ENCODE measurements at places on chromosomes 6 and 20.

- DNase-seq, result no peak
Observed at GRCh38 chr6:158219228-158219627, 51.1 kb downstream of the GTF2H5 start.

DNA sequence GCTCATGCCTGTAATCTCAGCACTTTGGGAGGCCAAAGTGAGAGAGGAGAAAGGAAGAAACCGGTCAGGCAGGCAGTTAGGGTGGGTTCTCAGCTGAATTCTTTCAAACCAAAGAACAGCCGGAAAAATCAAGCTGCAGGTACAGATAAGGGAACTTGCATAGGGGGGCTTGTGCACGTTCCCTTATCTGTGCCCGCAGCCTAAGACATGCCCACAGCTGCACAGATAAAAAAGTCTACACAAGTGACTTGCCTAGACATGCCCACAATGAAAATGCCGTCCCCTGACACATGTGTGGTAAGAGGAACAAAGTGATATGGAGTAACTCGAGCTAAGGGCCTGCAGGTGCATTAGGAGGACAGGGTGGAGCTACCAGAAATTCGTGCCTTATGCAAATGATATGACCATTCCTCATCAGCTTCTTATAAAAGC lies 175.8 kb upstream of the SALL4 start:
- DNase-seq, result no peak

DNA sequence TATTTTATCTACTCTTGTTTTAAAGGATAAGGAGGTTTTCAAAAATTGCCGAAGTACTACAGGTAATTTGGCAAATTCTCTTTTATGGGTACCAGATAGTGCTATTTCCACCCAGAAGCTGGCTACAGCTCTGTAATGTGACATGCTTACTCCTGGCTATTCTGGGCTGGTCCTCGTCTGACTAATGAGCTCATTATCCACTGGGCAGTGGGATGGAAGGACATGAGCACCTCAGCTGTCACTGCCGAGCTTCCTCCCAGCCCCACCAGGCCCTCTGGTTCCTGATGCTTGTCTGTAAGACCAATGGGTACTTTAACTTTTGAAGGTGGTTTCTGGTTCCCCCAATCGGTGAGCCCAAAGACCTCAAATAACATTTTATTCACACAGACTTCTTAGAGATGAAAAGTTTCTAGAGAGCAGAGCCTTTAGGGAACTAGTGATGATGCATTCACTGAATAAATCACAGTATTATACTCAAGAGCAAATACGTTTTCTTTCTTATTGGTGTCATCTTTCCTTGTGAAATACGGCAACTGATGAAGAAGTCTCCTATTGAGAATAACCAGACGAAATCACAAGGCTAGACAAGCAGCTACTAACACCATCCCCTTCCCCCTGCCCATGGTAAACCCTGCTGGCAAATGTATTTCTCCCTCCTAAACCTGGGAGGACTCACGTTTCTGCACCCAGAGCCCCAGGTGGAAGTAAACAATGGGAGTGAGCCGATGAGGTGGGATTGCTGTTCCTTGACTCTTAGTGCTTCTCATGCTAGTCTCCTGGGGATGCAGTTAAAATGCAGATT lies 80.8 kb downstream of the SLC22A3 start:
- no peak for DNase-seq

- no peak for DNase-seq
Observed at GRCh38 chr6:80331522-80331921, 225.1 kb downstream of the BCKDHB start.

DNA sequence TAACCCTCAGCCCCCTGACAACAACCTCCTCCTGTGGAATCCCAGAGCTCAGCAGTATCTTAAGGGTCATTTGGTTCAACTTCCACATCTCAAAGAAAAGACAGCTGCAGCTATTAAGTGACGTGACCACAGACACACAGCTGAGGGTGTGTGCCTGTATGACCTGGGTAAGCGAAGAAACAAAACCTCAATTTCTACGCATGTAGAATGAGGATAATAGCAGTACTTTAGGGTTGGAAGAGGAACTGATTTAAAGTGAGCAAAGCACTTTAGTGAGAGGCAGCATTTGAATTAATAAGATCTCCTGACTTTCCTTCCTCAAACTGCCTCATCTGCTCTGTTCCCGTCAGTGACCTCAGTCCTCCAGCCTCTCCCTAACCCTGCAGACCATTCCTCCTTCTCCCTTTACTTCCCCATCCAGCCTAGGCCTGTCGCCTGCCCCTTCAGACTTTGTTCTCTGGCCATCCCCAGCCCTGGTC lies 6.8 kb upstream of the ARMC2 start:
- DNase-seq, result no peak

DNA sequence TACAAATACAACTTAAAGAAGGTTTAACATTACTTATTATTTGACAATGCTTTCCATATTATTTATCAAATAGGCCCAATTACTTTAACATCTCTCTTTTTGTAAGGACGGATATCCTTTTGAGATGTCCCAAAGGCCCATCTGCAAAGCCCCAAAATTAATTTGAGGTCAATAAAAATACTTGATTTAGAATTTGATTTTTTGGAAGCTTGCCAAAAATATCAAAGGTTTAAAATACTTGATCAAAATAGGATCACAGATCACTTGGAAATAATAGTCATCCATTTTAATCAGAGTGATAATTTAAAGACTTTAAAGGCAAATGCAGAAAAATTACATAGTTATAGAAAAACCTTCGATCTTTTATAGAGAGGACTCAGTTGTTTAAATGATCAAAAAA lies 8.1 kb downstream of the C6orf58 start:
- no peak for DNase-seq

GRCh38 chr20:57498425-57499400 lies 26.2 kb downstream of the CTCFL start:
- no peak for DNase-seq

DNA sequence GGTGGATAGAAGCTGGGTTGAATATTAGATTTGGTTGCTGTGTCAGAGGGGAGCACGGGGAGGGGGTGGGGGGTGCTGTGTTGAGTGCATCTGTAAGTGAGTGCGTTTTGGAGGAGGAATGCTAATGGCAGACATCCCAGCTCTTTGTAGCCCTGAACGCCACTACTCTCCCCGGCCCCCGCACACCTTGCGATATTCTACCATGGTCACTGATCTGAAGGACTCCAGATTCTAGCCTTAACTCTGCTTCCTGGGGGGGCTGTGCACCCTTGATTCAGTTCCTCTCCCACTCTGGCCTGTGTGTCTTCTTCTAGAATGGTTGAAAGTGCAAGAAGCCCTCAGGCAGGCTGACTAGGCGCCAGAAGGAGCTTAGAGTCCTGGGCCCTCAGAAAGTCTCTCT lies 7.1 kb downstream of the GLP1R start:
- DNase-seq, result no peak

DNA sequence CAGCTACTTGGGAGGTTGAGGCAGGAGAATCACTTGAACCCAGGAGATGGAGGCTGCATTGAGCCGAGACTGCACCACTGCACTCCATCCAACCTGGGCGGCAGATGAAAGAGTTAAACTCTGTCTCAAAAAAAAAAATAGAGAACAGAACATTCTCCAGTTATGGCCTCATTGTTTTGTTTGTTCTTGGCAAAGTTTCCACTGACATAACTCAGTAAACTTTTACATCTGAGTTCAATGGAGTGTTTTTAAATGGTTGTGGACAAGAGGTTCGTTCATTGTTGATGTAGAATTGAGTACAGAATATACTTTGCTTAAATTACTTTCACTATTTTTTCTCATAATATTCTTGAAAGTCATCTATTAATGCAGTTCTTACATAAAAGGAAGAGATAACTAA lies 42.2 kb upstream of the IFNGR1 start:
- no peak for DNase-seq

DNA sequence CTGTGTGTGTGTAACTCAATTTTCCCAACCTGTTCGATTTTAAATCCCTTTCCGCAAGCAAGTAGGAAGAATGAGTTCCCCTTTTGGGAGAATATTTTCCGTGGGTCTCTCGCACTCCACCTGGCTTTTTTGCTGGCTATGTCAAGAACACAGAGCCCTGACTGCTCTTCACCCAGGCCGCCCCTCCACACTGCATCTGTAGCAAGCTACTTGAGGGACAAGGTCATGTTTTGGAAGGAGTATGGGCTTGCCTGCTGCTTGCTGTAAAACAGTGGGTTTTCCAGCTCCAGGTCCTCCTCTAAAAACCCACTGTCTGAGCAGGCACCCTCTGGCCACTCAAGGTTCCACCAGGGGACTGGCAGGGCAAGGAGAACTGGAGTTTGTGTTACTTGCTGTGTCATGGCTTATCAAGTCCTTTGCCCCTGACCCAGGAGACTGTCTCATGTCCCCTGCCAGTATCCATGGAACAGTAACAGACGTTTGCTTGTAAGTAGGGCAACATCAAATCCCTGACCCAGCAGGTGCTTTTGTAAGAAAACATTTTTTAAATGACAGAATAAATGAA lies 35.5 kb upstream of the SYNJ2 start:
- no peak for DNase-seq

DNA sequence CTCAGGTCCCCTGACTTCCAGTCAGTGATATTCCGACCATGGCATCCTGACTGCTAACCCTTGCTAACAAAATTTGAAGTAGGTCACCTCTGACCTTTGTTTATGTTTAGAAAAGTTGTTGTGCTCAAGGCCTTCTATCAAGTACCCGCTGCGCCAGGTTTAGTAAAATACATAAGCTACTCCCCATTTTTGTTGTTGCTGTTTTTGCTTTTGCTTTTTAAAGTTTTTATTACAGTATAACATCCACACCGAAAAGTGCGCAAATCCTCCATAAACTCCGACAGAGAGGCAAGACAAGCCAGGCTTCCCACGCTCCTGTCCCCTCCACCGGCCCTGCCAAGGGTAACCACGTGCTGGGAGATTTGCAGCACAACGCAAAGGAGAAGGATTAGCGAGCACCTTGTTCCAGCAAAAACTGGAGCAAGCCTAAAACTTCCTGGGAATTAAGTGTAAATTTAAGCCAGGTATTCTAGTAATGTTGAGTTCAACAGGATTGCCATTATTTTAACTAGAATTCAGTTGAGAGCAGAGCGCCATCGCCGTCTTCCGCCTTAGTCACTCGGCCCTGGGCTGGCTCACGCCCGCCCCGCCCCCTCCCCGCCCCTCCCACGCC lies 17.8 kb upstream of the HMGN4 start:
- no peak for DNase-seq

GRCh38 chr6:142331075-142331551 lies 29.3 kb downstream of the ADGRG6 start:
- DNase-seq, result no peak
